ENCODE measurements at places on chromosomes 13 and 19.

DNA sequence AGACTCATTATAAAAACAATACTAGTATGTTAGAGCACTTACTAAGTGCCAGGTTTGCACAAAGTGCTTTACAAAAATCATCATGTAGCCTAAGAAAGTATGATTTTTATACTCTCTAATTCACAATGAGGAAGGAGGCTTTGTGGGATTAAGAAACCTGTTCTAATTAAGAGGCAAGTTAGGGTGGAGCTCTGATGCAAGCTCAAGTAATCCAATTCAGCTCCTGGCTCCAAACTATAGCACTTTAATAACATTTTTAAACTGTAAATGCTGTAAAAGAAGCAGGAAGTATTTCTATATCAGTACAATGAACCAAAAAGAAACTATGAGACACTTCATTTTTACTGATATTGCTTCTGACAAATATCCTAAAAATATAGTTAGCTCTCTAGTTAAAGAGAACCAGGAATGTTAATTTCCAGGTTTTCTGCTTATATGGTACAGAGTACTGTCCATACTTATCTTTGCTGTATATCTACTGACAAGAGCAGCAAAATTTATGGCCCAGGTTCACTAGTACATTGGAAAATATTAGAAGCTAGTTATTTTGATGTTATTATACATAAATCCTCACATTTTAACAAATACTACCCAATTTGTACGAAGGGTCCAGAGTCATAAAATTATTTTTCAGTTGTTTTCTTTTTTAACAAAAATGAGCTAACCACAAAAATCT, 482.0 kb downstream of the DIAPH3 start:
- no peak for DNase-seq

- DNase-seq = no peak
Measured at GRCh38 chr19:5561559-5561958, 6.2 kb downstream of the TINCR start.

DNA sequence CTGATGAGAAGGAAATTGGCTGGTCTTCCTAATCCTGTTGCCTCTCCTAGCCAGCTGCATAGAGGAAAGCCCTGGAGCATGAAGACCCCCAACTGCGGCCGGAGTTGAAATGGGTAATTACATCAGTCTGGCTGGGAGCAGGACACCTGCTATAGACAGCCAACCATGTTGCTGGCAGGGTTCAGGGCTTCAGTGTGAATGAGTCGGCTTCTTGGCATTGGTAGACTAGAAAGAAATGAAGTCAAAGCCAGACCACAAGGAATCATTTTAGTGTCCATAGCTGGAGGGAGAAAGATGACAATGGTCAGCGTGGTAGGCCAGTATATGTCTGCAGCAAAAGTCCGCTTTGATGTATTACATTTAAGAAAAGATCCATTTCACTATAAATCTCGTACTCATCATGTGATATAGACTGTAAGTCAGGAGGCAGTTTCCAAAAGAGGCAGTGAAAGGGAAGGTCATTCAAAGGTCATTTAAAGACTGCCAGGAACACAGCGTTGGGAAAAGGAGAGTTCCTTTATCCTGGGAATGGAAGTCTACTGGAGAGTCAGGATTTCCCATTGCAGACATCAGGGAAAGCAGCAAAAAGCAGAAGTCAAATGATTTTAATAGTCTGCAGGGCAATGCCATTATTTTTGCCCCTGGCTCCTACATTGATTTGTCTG, 262.7 kb downstream of the DNAJC15 start:
- peak; percentile 36 for DNase-seq

DNA sequence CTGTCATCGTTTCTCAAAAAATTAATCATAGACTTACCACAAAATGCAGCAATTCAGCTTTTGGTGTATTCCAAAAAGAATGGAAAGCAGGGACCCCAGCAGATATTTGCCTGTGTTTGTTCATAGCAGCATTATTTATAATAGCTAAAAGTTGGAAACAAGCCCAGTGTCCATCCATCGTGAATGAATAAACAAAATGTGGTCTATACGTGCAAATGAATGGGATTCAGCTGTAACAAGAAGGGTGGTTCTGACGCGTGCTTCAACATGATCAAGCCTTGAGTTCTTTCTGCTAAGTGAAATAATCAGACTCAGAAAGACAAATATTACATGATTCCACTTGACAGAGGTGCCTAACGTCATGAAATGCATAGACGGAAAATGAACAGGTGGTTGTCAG, 36.4 kb downstream of the PSG11 start:
- peak; percentile 89 for DNase-seq

GRCh38 chr13:86174622-86175021, 375.4 kb upstream of the SLITRK6 start:
- no peak for DNase-seq

DNA sequence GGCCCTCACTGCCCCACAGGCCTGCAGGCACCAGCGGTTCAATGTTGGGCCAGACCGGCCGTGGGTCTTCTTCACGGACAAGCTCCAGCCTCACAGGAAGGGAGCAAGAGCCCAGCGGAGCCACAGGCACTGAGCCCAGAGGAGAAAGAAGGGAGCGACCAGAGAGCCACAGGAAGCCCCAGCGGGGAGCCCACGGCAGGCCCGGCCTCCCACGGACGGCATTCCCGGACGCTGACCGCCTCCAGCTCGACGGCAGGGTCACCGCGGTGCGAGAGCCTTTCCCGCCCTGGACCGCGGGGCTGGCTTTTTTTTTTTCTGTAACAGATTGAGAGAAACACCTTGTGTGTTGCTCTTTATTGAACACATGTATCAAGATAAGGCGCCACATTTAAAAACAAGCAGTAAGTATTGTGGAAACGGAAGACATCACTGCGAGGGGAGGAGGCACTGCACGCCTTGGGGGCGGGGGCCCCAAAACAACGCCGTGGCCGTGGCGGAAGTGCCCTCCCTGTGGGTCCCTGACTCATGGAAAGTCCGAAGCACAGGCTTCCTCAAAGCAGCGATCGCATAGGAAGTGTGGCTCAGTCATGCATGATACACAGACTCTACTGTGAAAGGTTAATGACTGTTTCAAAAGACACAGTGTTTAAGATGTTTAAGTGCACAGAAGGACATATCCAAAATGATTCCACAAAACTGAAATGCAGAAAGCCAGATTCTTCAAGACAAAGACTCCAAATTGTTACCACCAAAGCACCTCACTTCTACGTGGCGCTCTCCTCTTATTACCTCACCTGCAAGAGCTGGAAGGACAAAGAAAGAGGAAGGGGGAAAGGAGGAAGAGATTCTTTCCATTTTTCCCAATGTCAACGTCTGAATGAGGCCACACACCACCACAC, 3.5 kb downstream of the RASA3 start:
- DNase-seq = no peak

DNA sequence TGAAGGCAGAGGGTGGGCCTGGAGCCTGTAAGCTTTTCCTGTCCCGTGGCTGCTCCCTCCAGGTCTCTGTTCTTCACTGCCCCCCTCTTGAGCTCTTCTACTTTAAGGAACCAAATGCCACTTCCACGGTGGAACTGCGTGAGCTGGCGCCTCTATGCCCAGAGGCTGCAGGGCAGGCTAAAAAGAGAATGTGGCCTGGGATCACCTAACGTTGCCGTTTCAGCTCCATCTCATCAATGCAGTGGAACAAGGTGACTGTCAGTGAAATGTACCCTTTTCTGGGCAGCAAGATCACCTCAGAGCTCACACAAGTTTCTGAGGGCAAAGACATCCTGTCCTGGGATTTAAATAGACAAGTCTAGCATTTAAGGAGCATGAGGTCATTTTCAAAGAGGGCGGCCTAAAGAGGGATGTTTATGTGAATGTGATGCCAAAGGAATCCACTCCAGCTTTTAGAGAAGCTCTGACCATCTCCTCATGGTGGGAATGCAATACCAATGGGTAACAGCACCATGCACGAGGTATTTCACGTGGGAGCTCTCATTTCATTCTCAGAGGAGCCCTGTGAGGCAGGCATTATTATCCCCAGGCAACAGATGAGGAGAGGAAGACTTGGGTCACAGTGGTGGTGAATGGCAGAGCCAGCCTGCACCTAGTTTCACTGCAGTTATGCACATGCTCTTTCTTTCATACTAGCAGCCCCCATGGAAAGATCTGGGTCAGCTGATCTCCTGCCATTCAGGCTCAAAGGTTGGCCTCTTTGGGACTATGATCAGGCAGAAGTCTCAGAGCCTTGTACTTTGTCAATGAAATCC, 39.3 kb downstream of the RGCC start:
- no peak for DNase-seq

DNA sequence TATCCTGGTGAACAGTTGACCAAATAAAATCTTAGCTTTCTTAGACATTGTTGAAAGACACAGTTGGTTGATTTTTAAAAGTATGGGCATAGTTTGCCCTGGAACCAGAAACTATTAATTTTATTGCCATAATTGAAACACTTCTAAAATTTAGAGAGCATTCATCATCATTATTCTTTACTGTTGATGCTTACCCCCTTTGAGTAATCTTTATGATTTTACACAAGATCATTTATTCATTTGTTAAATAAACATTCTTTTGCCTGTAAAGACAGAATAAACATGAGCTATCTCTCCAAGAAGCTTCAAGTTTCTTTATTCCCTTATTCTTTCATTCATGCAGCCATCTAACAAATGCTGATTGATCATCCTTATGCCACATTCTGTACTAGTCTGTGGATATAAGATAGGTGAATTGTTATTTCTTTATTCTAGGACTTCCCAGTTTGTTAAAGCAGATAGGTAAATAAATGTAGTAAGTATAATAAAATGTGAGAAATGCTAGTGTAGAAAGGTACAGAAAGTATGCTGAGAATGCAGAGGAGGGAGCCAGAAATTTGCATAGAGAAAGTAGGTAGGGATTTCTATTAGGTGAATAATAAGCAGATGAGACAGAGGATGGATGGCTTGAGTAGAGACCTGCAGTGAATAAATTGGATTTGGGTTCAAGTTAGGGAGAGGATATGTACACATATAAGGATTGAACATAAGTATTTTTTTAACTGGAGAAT, 8.2 kb downstream of the SERTM1 start:
- DNase-seq = no peak

DNA sequence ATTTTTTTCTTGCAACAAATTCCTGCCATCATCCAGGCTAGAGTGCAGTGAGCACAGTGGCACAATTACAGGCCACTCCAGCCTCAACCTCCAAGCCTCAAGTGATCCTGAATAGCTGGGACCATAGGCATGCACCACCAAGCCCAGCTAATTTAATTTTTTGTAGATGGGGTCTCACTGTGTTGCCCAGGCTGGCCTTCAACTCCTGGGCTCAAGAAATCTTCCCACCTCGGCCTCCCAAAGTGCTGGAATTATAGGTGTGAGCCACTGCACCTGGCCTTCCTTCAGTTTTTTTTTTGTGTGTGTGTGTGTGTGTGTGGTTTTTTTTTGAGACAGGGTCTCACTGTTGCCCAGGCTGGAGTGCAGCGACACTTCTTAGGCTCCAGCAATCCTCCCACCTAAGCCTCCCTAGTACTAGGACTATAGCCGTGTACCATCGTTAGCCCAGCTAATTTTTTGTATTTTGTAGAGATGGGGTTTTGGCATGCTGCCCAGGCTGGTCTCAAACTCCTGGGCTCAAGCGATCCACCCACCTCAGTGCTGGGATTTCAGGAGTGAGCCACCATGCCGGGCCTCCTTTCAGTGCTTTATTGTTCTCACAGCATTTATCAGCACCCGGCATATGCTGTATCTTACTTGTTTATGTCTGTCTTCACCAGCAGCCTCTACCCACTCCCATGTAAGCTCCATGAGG, 5.9 kb upstream of the SRRM5 start:
- DNase-seq = peak; percentile 78

GRCh38 chr13:21232196-21232595, 55.7 kb downstream of the MRPL57 start:
- no peak for DNase-seq

DNA sequence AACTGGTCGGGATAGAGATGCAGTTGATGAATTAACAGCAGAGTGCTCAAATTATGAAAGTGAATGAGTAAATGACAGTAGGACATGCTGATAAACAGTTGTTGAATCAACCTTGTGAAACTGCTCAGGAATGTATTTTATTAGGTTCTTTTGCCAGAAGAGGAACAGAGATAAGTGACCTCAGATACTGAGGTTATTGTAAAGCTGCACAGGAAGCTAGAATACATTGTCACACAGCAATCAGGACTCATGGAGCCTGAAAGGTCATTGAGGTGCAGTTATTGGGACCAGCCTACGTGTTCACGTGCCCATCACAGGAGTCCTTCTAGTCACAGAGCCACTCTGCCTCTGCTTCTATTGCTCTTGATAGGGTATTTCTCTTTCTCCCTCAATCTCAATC, 47.5 kb upstream of the MED4 start:
- no peak for DNase-seq

GRCh38 chr19:31510635-31511034, 161.4 kb upstream of the TSHZ3 start:
- no peak for DNase-seq

- no peak for DNase-seq
Measured at GRCh38 chr13:95479731-95480130, 72.8 kb upstream of the CLDN10 start.

DNA sequence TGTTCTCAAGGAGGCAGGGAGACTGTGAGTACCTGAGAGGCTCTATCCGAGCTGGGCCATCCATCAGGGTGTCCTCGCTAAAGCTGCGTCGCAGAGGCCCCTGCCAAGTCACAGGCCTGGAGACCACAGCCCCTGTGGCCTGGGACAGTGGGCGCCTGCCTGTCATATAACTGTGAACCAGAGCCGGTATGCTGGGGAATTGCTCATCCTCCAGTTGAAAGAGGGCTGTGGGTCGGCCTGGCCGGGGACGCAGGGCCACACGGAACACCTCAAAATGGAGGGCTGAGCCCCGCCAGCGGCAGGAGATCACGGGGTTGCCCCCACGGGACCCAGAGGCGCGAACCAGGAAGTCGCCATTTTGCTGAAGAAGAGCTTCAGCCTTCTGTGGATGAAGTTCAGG, 6.6 kb downstream of the SH2D3A start:
- DNase-seq = no peak

- peak; percentile 7 for DNase-seq
Measured at GRCh38 chr19:55986487-55986886, at the start of gene NLRP5. NLRP5 (plus strand) TSS chr19:55986775.

- no peak for DNase-seq
Measured at GRCh38 chr13:26485288-26485687, 72.2 kb upstream of the WASF3 start.

DNA sequence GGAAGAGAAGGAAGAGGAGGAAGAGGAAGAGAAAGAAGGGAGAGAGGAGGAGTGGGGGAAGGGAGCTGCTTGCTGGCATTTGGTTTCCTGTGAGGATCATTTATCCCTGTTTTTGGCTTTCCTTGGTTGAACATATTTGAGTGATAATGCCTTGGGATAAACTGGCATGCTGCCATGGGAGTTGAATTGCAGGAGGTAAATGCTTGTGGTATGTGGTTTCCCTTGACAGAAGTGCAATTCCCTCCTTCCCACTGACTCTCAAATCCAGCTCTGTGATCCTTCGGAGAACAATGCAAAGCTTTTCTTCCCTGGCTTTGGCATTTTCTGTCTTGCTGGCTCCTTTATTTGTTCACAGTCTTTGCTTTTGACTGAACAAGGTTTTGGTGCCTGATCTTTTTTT, 27.2 kb upstream of the CBY2 start:
- peak; percentile 9 for DNase-seq

- no peak for DNase-seq
Measured at GRCh38 chr13:48043789-48044503, 6.4 kb downstream of the NUDT15 start.

Data from NCI-H1105 treated with DMSO at 0.1 percent for 48 hours (cell line).